ENCODE measurements at places on chromosomes 7 and 10.

DNA sequence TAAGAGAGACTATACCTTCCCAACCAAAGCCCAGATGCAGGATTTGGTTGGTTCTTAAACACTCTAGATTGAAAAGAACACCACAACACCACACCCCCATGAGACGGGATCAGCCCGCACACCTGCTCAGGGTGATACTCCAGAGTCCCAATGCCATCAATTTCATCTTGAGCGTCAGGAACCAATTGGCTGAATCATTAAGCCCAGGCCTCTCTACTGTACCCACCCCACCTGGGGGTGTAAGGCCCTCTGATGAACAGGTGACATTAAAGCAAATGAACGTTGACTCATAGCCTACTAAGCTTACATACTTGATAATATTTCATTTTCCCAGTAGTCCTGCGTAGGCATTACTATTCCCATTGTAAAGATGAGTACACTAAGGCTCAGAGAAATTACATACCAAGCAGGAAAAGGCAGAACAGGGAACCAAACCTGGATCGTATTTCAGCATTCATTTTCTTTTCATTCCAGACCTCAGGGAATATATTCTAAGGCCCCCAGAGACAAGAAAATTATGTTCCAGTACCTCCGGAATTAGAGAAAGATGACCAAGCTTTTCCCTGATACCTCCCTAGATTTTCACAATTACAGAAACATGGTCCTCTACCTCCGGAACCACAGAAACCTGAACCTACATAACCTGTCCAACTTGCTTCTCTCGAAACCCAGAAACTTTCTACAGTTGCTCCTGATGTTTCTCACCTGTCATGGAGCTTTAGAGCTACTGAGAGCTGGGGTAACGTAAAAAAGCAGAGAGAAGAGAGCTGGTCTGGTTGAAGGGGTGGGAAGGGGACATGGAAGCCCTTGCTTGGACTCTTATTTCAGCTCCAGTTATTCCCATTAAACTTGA, 43.1 kb upstream of the KDM7A start:
- DNase-seq, result no peak

DNA sequence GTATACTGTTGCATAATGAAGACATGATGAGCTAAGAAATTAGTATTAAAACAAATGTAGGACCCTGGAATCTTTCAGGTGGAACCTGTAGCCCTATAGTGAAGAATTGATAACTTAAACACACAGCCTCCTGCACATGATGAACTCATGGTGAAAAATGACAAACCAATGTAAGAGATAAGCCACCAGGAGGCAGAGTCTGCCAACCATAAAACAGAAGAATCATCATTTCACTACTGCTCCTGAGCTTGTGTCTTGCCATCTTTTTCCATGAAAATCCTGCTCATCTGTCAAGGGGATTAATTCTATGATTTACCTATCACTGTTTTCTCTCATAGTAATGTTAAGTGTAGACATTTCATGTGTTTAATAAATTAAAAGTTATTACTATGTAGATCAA, 363.9 kb downstream of the MALRD1 start:
- no peak for DNase-seq

GRCh38 chr7:71710442-71710841, 578.5 kb downstream of the GALNT17 start:
- no peak for DNase-seq

DNA sequence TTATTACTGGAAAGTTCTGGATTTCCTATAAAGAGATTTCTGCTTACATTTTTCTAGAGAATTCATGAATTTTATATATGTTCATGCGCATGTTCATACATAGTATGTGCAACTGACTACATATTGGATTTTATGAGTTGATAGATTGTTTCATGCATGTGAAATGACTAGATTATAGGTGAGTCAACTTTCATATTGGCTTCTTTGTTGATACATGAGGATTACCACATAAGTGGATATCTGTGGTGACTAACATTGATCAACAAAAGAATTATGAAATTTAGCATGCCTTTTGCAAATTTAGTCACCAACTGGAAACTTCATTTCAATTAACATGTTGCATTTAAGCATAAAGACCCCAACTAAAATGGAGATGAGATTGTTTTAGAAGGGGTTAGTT, 99.0 kb downstream of the GNAT3 start:
- DNase-seq, result no peak

- no peak for DNase-seq
These were observed 106.6 kb downstream of the ADAM22 start for GRCh38 chr7:88040694-88041093.

DNA sequence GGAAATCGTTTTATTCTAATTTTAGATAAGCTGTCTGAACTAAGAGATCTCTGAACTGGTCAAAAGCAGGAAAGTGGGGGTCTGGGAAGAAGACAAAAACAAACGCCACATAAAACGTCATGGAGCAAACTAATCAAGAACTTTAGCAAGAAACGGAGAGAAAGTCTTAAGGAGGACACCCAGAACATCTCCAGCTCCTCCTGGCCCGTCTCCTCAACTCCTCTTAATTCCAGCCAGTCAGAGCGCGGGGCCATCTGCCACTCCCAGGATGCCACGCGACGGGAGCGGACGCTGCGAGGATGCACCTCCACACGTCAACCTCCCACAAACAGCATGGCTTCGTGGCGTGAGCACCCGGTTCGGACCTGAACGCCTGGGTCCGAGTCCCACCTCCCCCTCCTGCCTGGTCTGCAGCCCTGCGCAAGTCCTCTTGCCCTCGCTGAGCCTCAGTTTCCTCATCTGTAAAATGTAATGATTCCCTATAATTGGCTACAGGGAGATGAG, 598 bp downstream of the MMS19 start:
- DNase-seq, result peak; percentile 70

DNA sequence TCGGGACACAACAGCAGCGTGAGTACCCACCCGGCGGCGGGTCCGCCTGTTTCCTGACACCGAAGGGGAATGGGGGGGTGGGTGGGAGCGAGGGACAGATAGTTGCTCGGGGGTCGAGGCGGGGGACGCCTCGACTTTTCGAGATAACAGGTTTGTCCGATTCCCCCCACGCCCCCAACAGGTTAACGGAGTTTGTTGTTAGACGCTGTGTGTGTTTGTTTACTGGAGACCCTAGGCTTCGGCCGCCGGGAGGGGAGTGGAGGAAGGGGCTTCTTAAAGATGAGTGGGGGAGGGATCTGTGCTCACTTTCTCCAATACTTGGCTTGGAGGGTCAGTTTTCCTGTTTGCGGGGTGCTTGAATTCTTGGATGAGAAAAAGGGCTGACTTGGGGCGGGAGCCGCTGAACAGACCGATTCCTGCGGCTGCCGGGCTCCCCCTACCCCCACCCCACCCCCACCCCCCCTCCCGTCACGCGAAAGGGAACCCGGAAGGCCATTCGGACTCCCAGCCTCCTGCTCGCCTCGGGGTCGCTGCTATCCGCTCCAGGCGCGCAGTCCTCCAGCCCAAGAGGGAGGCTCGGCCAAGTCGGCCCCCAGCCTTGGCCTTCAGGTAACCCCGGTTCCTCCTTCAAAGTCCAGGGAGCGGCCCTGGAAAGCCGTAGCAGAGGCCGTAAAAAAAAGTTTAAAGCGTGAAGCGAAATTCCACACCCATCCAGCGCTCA, 1.0 kb downstream of the SORCS3 start:
- DNase-seq, result no peak

DNA sequence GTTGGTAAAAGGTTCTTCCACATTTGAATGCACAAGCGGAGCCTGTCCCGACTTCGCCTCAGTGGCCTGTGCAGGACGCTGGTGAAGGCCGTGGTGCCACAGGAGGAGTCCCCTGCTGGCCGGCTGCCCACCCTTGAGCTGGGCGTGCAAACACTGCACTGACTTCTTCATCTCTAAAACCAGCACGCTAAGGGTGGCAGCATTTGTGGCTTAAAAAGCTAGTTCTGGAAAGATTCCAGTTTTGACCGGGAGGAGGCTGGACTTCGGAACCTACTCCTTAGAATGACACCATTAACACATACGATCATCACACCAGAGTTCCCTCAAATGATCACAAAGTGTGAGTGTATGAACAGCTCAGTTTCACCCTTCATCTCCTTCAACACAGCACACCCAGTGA, 102.4 kb downstream of the SMURF1 start:
- DNase-seq, result no peak

- DNase-seq, result no peak
These were observed 68.7 kb downstream of the SGMS1 start for GRCh38 chr10:50554995-50555568.

DNA sequence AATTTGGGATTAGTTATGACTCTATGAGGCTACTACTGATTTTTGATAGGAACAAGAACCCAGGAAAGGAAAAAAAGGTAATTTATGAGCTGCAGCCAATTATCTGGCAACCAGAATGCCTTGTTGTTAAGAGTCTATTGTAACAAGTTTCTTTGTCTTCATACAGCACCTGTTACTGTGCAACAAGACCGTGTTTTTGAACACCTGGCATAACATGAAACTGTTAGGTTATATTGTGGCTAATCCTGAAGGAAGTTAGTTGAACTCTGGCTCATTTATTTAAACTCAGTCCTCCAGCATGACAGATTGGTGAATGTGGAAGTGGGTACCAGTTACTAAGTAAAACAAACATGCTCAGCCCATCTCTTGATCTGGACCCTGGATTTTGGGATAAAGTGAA, 33.0 kb downstream of the RALA start:
- DNase-seq, result no peak

GRCh38 chr10:103916876-103917275, 1.1 kb downstream of the STN1 start:
- no peak for DNase-seq

GRCh38 chr7:117548035-117548434, 68.2 kb downstream of the CFTR start:
- DNase-seq, result no peak

DNA sequence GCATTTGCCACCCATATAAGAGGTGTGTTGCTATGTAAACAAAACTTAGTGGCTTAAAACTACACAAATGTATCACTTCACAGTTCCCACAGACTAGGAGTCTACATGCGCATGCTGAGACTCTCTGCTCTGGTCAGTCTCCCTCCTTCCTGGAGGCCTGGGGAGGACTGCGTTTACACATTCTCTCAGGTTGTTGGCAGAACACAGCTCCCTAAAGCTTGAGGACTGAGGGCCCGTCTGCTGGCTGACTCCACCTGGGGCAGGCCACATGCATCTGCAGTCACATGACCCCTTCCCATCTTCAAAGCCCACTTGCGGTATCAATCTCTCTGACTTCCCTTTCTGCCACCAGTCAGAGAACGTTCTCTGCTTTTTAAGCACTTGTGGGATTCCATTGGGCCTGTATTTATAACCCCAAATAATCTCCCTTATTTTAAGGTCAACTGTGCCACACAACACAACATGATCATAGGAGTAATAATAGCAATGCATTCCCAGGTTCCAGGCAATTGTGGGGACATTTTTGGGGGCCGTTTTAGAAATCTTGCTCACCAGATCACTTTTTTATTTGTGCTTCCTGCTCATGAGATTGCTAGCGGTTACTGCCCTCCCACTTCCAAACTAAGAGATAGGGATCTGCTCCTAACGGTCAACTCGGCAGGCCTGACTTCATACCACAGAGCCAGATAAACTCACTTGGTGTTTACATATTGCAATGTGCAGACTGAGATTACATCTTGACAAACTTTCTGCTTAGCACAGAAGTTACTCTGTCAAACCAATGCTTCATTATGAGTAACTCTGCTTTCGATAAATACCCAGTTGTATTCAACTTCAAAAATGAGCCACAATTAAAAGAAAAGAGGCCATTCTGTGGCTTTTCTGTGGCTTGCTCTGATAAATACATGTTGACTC, 96.3 kb downstream of the ALOX5 start:
- no peak for DNase-seq

DNA sequence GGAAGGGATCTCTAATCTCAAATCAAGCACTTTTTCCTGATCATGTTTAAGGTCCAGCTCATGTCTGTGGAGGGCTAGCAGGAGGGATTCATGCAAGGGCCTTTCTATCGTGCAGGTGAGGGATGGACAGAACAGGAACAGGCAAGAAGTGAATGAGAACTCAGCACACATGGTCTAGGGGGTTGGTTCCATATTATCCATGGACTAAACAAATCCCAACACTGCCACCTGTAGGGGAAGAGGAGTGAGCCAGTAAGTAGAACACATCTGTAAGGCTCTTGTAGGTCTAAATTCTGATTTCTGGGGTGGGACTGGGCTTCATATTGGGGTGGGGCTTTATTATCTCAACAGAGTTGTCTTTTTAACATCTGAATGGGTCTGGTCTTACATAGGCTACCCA, 138.0 kb upstream of the TARP start:
- no peak for DNase-seq

DNA sequence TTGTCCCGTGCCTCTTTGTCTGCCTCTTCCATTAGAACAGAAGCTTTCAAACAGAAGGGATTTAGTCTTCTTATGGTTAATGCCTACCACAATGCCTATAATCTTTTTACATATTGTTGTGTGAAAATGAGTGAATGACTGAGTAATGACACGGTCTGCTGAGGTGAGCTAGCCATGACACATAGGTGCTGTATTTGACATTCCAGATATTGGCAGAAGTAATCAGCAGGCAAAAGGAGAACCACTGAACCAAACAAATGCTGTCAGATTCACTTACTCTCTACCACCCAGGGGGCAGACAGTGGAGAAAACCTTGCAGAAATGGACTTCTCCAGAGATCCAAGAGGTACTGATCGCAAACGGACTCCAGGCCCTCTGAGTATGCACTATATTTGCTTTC, 377.2 kb upstream of the VWC2 start:
- DNase-seq, result no peak

GRCh38 chr7:128343554-128344430, at the start of gene RBM28:
Gene RBM28 (minus strand): TSS chr7:128343908. CDS start chr7:128343793, 115 bp downstream.
- DNase-seq, result peak; percentile 81

DNA sequence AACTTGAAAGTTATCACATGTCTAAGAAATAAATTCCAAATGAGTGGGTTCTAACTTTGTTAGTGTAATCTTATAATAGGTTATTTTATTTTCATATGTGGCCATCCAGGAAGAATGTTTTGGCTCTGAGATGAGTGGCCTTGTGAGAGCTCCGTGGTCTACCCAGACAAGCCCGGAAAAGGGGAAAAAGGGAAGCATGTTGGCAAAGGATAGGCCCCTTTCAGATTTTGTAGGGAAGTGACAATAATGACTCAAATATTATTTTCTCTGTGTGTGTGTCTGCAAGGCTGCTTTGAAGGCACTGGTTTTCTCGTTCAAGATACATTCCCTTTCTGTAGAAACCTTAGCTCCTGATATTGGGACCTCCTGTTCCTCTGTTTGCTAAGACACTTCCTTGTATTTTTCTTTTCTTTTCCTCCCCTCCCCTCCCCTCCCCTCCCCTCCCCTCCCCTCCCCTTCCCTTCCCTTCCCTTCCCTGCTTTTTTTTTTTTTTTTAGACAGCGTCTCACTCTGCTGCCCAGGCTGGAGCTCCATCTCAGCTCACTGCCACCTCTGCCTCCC, 240.8 kb downstream of the LRMDA start:
- DNase-seq, result no peak

GRCh38 chr10:126903656-126904360, 1.4 kb upstream of the DOCK1 start:
- no peak for DNase-seq

DNA sequence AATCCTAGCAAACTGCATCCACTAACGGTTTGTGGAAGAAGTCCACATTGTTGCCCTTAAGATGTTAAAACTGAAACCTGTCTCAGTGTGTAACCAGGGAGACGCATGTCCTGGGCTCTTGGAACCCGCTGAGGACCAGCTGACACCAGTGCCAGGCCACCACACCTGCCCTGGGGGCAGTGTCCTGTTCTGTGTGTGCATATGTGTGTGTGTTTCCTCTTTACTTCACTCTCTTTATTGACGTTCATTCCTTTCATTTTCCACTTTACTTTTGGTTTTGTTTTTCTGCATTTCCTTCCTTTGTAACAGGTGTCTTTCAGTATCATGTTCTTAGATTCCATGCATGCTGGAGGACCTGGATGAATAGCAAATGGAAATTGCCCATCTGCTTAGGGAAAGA, 83.8 kb downstream of the TEX36 start:
- DNase-seq, result no peak
